Adrenal gland (tissue), 19 donors: ENCODE measurements at places on chromosomes 7 and 10. TPM values are rescaled to one million over a fixed set of nuclear protein-coding genes. Genes with fewer than 3 reads are reported as not detected.
A peak's percentile ranks its signal among the peaks of the same experiment; 100 is the strongest.

Gene SCART1
- total RNA-seq: 0.42 TPM

Gene PPP1R9A
- total RNA-seq: 86.0 TPM

Gene HECW1
- under 0.01 TPM for total RNA-seq

Gene PRTFDC1
- 21.5 TPM for total RNA-seq

DNA sequence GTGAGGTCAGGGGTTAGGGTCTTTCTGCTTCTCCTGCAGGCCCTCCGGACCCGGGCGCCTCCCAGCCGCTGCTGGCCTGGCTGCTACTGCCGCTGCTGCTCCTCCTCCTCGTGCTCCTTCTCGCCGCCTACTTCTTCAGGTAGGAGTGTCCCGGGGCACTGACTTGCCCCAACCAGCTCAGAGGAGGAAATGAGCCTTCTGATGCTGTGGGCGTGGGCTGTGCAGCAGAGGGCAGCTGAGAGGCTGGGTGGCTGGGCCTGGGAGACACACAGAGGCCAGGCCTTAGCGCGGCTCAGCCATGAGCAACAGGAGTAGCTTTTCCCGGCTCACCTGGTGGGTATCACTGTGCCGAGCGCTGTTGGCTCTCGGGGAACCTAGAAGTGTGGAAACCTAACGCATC is 78.9 kb downstream of the MKI67 start:
- no peaks in the 10 kb centered on the region for H3K27me3 ChIP-seq
- peak overlapping the region; percentile 81 for H3K27ac ChIP-seq
- DNase-seq: peak; percentile 69
- H3K4me3 ChIP-seq: no peak overlapping the region

DNA sequence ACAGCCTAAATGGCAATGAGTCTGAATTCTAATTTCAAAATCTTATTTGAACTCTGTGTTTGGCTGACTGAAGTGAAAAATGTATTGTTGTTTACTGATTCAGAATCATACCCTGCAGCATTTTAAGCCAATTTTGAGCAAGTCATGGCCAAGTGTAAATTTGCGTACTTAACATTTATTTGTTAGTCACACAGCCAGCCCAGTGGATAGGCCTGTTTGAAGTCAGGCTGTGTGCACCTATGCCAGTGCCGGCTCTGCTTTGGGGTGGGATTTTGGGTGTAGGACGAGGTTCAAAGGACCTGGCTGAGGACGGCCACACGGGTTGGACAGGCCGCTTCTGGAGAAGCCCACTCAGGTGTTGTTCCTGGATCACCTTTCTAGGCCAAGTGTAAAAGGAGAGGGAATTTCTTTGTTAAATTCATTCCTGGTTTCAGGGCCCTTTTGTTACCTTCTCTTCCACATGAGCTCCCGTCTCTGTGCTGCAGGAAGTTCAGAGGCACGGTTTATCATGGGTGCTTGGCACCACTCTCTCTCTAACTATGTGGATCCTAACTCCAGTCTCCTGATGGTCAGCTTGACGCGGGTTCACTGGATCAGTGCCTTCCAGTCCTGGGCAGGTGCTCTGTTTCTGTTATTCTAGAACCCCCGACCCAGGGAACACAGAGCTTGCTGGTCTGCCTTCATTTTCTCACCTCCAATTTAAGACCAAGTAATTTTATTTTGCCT is 84.7 kb downstream of the CCNY start:
- H3K4me3 ChIP-seq: no peak overlapping the region
- H3K27me3 ChIP-seq: no peaks in the 10 kb centered on the region
- peaks cover 57% of the 10 kb centered on the region for H3K4me1 ChIP-seq
- no peak for DNase-seq

GRCh38 chr10:97548828-97549455 is 23.6 kb upstream of the ANKRD2 start:
- no peaks in the 10 kb centered on the region for H3K4me1 ChIP-seq
- H3K36me3 ChIP-seq: no peaks in the 10 kb centered on the region
- DNase-seq: no peak
- H3K4me3 ChIP-seq: no peak overlapping the region
- no peaks in the 10 kb centered on the region for H3K27me3 ChIP-seq

DNA sequence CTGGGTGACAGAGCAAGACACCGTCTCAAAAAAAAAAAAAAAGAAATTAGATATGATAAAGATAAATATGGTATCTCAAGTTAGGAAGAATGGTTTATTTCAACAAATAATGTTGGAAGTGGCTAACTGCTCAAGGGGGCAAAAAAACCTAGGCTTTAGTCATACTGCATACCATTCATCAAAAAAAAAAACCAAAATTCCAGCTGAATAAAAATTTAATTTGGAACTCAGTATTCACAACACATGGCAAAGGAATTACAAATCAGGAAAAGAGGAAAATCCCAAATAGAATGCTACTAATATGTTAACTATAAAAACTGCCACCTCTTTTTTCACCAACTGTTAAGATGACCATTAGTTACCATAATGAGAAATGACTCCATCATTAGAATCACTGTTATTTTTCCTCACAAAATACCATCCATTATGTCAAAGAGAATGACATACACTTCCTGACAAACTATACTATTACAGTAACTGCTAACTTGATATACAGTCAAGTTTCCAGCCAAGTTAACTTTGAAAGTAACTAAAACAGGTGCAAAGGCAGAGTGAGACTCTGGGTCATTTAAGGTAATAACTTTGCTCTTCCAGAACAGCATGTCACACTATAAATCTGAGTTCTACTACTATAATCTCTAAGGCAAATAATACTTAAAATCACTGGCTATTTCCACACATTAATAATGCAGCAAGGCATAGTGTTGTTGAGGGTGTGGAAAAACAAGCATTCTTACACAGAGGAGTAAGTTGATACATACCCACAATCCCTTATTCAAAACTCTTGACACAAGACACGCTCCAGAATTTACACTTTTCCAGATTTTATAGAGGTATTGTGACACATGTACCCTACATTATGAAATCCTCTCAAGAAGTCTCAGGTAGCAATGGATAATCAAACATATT is 10.2 kb downstream of the KBTBD2 start:
- DNase-seq: no peak
- H3K4me1 ChIP-seq: peaks cover 58% of the 10 kb centered on the region
- no peak overlapping the region for H3K27ac ChIP-seq
- H3K36me3 ChIP-seq: no peaks in the 10 kb centered on the region
- no peaks in the 10 kb centered on the region for H3K27me3 ChIP-seq

DNA sequence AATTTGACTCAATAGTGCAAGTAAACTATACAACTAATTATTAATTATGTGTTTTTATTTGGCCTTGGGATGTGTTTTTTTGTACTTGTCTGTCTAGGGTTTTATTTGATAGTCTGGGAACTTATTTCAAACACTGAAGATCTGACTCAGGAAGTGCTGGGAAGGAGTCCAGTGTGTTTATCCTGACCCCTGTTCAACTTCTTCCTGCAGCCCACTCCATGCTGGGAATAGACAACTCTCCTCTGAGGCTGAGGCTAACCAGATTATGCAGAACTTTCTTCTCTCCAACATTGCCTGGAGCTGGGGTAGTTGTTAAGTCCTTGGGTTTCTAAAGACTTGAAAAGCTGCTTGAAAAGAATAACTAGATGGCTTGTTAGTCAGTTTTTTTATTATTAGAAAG is 6.9 kb downstream of the CISD1 start:
- H3K4me3 ChIP-seq: no peak overlapping the region
- no peaks in the 10 kb centered on the region for H3K4me1 ChIP-seq
- no peak for DNase-seq
- H3K27ac ChIP-seq: no peak overlapping the region
- no peaks in the 10 kb centered on the region for H3K27me3 ChIP-seq

DNA sequence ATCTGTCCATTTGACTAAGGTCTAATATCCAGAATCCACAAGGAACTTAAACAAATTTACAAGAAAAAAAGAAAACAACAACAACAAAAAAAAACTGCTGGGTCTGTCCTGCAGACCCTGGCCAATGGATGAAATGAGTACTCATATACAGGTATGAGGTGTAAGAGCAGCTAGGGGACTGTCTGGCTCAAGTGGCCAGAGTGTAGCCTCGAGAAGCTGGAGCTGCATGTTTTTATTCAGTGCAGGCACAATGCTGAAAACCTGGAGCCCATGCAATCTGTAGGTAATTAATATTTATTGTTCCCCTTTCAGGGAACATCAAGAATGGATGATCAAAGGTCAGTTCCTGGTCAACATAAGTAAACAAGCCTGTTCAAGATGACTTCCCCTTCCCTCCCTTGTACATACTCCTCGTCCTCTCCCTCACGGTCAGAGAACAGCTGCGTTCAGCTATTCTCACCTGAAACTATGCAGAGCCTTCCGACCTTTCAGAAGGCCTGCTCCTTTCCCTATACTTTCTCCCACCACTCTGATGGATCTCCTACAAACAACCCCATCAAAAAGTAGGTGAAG is 15.5 kb downstream of the CYP2C19 start:
- H3K4me3 ChIP-seq: no peak overlapping the region
- DNase-seq: no peak
- H3K4me1 ChIP-seq: no peaks in the 10 kb centered on the region
- H3K27me3 ChIP-seq: no peaks in the 10 kb centered on the region
- no peaks in the 10 kb centered on the region for H3K36me3 ChIP-seq
- no peak overlapping the region for H3K27ac ChIP-seq

- DNase-seq: no peak
- no peaks in the 10 kb centered on the region for H3K27me3 ChIP-seq
- H3K4me1 ChIP-seq: no peaks in the 10 kb centered on the region
- no peaks in the 10 kb centered on the region for H3K36me3 ChIP-seq
- H3K4me3 ChIP-seq: no peak overlapping the region
- no peak overlapping the region for H3K27ac ChIP-seq
Measured at GRCh38 chr10:48782386-48782785, 97.7 kb downstream of the WDFY4 start.

DNA sequence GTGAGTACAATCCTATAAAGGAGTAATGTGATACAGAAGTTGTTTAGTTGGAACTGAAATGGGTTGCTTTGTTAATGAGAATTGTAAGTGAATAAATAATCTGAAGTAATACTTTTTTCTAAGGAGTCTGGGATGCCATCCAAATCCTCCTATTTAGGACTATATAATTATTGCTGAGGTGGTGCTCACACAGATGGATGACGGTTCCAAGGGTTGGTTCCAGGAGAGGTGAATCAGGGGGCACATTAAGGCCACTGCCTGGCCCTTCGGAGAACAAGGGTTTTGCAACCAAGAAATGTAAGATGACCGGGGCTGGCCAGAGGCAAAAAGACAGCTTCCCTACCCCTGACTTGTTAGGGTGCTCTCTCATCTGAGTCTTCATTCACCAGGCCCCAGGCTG is 352.7 kb downstream of the PHTF2 start:
- H3K36me3 ChIP-seq: no peaks in the 10 kb centered on the region
- H3K4me1 ChIP-seq: peaks cover 23% of the 10 kb centered on the region
- H3K27ac ChIP-seq: no peak overlapping the region

GRCh38 chr7:12719141-12719919 is 31.9 kb downstream of the ARL4A start:
- H3K4me1 ChIP-seq: peaks cover 10% of the 10 kb centered on the region
- no peaks in the 10 kb centered on the region for H3K27me3 ChIP-seq
- H3K27ac ChIP-seq: peak overlapping the region; percentile 61
- no peaks in the 10 kb centered on the region for H3K36me3 ChIP-seq

GRCh38 chr7:36439624-36440023 is 50.0 kb downstream of the ANLN start:
- no peak overlapping the region for H3K27ac ChIP-seq
- no peak for DNase-seq
- no peaks in the 10 kb centered on the region for H3K36me3 ChIP-seq
- no peaks in the 10 kb centered on the region for H3K27me3 ChIP-seq
- no peaks in the 10 kb centered on the region for H3K4me1 ChIP-seq
- H3K4me3 ChIP-seq: no peak overlapping the region

DNA sequence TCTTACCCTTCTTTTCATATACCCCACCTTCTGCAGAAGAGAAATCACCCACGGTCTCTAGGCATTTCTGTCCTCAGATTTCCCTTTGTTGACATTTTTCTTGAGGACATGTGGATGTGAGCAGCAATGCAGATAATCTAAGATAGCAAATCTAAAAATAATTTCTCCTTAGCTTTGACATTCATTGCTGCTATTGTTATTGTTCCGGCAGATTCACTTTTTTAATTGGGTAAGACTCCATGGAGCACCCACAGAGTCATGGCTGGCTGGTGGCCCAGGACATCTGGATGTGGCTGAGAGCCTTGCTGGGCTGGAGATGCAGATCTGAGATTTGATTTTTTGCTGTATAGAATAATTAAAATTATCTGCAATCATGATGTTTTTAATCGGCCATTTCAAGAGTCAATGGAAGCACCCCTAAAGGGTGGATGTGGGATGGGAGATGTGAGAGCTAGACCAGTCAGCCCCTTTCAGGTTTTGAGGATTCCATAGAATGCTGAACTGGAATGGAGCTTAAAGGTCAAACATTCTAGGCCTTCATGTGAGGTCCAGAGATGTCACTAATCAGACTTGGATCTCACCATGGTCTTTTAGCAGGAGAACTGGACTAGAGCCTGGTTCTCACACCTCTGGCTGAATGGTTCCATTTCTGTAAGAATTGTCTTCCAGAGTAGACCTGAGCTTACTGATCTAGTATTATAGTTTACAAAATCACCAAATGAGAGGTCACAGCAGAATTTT is 37.5 kb downstream of the TAS2R41 start:
- peaks cover 5% of the 10 kb centered on the region for H3K4me1 ChIP-seq
- H3K27ac ChIP-seq: no peak overlapping the region
- no peak overlapping the region for H3K4me3 ChIP-seq
- no peaks in the 10 kb centered on the region for H3K27me3 ChIP-seq
- no peaks in the 10 kb centered on the region for H3K36me3 ChIP-seq
